ENCODE measurements at places on chromosomes 12 and 14.

DNA sequence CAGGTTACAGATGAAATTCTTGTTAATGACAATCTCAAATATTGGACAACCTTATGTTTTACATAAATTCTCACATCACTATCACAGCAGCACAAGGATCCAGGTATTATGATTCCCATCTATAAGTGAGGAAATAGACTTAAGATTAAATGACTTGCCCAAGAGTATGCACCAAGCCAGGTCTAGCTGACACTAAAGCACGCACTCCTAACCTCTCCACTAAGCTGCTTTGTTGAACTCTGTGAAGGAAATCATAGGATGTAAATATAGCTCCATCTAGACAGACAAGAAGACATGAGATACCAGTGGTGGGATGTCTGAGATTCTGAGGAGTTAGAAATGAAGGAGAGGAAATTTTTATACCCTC lies 87.9 kb downstream of the PHLDA1 start:
- DNase-seq: no peak

- no peak for DNase-seq
Measured at GRCh38 chr14:54138354-54139038, 181.9 kb upstream of the BMP4 start.

GRCh38 chr14:74934476-74935359 lies 11.7 kb upstream of the RPS6KL1 start:
- DNase-seq: no peak

DNA sequence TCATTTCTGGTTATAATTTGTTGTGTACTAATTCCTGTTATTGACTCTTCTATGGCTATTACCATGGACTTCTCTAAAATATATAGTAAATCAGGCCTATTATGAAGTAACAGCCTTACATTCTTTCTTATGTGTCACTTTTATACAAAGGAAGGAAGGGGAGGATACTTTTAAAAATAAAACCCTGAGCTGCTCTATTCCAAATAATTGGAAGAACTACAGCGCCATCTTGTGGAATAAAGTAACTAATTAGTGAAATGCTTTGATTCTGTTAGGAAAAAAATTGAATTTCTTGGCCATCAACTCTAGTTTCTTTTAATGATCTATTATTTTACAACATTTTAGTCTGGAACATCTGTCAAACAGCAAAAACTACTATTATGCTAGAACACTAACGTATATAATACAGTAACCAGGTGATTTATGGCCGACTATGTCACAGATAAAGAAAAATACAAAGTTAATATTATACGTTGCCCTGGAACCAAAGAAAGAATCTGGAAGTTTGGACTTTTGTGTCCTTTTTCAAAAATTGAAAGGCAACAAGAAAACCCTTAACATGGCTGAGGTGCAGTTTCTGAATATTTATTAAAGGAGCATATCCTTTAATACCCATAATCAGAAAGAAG lies 55.0 kb upstream of the NELL2 start:
- no peak for DNase-seq

DNA sequence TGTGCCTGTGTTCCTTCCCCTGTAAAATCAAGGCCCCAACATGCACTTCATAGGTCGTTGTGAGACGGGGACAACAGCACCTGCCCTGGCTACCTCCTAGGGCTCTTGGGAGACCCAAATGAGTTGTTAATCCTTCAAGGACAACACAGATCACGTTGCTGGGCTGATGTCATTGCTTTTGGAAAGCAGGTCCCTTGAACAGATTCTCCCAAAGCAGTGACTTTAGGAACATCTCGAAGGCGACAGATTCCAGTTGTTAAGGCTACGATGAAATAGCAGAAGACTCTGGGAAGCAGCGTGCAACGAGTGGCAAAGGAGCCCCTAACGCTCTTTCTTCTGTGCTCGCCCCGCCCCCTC lies 26.2 kb upstream of the MAP1LC3B2 start:
- no peak for DNase-seq

DNA sequence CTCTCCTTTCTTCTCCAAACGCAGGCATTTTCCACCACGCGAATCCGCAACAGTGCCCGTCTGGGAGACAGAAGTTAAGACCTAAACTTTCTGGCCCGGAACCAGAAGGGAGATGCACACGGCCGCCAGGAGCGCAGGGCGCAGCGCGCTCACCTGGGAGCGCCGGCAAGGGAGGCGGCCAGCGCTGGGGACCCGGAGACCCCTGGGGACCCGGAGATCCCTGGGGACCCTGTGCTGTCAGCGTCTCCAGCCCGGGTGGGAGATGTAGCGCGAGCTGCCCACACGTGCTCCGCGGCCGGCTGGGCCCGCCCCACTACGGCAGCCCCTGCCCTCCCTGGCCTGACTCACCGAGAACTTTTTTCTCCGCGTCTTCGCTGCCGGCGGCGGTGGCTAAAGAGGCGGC lies 620 bp downstream of the YBX3 start:
- no peak for DNase-seq

DNA sequence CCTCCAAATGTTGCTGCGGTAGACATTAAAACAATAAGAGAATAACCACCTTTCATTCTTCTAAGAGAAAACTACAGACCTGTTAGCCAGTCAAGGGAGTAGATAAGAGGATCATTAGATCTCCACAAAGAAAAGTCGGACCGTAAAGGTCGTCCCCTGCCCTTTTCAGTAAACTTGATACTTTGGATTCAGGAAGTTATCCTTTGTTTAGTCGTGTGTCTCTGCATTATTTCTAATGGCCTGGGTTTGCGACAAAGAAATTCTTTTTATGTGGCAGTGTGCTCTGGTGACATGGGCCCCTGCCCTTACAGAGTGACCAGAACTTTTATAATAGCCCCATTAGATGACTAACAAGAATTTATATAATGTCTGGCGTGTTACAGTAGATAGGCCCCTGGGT lies 44.6 kb upstream of the EVL start:
- DNase-seq: no peak

GRCh38 chr12:94873734-94874517 lies 129.6 kb downstream of the NDUFA12 start:
- no peak for DNase-seq

GRCh38 chr12:67459578-67459977 lies 189.0 kb upstream of the DYRK2 start:
- DNase-seq: no peak

GRCh38 chr12:59067083-59067482 lies 146.8 kb upstream of the LRIG3 start:
- no peak for DNase-seq
